Stimulated activated memory B cell treated with anti-CD40 and anti-IgM and Interleukin-4, amounts not matched to agents 10 μg/mL and 1 μg/mL and 100 μg/mL, for 72 hours (primary cell): ENCODE measurements at places on chromosomes 2 and 18.

- no peak for ATAC-seq
Observed at GRCh38 chr2:121489284-121489683, 41.4 kb upstream of the RNU4ATAC start.

DNA sequence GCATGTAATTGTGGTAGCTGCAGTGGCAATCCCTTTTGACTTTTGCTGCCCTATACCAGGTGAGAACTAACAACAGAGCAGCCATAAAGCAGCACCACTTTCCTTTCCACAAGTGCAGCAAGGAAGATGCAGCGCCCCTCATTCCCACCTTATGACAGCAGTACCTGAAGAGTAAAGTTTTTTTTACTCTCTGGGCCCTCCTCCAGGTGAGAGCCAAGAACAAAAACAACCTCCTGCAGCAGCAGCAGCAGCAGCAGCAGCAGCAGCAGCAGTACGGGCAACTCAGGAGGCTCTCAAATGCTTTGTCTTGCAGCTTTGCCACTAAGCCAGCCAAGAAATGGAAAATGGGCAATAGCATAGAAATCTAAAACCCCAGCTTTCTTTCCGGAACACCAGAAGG is 397.5 kb downstream of the FIGN start:
- no peak for ATAC-seq

DNA sequence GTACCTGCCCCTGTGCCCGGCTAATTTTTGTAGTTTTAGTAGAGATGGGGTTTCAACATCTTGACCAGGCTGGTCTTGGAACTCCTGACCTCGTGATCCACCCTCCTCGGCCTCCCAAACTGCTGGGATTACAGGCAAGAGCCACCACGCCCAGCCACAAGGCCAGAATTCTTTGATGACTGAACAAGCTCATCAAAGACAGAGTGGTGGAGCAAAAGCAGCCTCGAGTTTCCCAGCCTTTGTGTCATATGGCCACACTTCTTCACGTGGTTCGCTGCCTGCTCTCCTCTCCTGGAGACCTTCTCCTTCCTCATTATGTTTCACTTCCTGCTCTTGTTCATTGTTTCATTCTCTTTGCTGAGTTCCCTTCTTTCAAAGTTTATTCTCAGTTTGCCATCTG is 9.9 kb upstream of the NPC1 start:
- ATAC-seq, result no peak

- ATAC-seq, result peak; percentile 38
Observed at GRCh38 chr2:174699993-174700766, 64.1 kb downstream of the CHRNA1 start.

DNA sequence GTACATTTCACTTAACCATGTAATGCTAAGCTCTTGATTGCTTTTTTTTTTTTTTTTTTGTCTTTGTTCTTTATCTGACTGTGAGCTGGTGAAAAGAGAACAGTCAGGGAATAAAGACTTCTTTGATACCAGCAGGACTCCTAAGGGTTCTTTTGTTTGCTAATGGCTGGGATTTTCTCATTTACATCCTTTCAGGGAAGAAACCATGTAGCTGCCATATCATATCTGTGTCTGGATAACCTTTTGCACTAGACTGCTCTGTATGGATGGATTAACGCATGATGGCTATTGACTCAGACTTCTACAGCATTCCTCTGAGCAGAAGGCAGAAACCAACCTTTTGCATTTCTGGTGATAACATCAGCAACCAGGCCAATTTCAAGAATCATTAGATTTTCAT is 504.0 kb downstream of the LRRTM4 start:
- no peak for ATAC-seq

GRCh38 chr2:62461707-62462106 is 44.3 kb downstream of the TMEM17 start:
- no peak for ATAC-seq

- ATAC-seq, result no peak
Observed at GRCh38 chr2:112828251-112828691, 8.3 kb downstream of the IL1B start.

DNA sequence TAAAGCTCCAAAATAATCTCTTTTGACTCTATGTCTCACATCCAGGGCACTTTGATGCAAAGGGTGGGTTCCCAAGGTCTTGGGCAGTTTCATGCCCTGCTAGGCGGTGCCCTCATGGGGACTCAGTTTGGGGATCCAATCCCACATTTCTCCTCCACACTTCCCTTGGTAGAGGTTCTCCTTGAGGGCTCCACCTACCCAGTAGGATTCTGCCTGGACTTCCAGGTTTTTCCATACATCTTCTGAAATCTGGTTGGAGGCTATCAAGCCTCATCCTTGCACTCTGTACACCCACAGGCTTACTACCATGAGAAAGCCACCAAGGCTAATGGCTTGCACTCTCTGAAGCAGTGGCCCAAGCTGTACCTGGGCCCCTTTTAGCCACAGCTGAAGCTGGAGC is 49.8 kb upstream of the ERMN start:
- ATAC-seq, result no peak

DNA sequence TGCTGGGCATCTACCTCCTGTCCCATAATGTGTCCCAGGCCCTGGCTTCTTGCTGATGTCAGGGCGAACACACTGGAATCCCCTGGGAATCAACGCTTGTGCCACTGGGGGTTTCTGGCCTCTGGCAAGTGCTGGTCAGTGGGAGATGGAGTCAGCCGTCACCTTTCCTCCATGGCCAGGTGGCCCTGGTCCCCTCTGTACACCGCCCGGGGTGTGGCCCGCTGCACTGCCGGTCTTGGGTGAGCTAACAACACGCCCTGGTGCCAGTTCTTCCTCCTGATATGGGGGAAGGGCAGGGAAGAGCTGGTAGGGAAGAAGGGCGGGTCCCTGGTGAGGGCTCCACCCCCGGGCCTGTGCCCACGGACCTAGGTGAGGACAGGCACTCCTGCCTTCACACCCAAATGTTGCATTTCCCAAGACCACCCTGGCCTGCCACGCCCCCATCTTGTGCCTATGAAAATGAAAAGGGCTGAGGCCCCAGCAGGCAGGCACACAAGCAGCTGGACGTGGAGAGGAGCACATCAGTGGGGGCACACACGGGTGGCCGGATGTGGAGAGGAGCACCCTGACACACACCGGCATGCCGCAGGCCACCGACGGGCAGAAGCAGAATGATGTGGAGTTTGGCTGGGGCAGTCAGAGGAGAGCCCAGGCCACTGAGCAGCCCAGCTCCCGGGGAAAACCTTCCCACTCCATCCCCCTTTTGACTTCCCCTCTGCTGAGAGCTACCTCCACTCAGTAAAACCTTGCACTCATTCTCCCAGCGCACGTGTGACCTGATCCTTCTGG is 140.5 kb downstream of the ASB1 start:
- ATAC-seq, result no peak

DNA sequence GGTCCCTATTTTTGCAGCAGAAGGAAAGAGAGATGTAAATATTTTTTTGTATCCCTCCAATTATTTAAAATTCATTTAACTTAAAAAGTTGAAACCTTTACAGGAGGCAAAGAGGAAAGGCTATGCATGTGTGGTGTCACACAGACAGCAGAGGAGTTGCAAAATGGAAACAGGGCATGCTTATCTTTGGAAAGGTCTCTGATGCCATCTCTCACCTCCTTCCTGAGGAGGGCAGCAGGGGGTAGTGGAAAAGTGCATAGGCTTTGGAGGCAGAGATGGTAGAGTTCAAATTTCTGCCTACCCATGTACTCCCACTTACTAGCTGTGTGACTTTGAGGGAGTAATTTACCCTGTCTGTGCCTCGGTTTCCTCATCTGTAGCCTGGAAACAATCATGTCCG is 99.6 kb upstream of the MCFD2 start:
- ATAC-seq, result no peak

- no peak for ATAC-seq
Observed at GRCh38 chr2:81266106-81266505, 961.6 kb upstream of the LRRTM1 start.

- ATAC-seq, result no peak
Observed at GRCh38 chr18:13511961-13512577, 214.3 kb downstream of the FAM210A start.

DNA sequence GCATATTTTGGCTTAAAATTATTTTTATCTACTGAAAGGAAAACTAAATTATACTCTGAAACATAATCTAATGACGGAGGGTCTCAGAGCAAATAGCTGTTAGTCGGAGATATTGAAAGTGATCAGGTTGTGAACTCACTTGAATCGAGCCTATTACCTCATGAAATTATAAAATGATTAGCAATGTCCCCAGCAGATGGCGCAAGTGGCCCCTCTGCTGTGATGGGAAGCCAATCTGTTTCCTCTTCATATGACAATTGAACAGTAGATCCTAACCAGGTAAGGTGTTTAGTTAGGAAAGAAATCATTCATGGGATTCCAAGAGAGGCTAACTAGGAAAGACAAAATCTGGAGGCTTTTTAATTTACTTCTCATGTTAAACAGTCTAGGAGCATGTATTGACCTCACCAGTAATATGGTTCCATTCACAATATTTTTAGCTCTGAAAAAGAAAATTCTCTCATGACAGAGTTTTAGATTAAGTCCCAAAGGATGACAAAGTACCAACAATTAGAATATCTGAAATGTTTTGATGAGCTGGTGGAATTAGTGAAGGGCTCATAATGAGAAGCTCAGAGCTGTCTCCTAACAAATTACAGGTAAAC is 29.9 kb upstream of the MPPE1 start:
- peak; percentile 57 for ATAC-seq

GRCh38 chr2:200089040-200089755 is 133.8 kb downstream of the MAIP1 start:
- no peak for ATAC-seq

GRCh38 chr18:62693659-62694058 is 21.7 kb upstream of the PHLPP1 start:
- ATAC-seq, result no peak

- no peak for ATAC-seq
Observed at GRCh38 chr2:118697781-118698180, 149.7 kb downstream of the EN1 start.

GRCh38 chr18:9914584-9915290 is 921 bp downstream of the VAPA start:
- ATAC-seq, result peak; percentile 63

DNA sequence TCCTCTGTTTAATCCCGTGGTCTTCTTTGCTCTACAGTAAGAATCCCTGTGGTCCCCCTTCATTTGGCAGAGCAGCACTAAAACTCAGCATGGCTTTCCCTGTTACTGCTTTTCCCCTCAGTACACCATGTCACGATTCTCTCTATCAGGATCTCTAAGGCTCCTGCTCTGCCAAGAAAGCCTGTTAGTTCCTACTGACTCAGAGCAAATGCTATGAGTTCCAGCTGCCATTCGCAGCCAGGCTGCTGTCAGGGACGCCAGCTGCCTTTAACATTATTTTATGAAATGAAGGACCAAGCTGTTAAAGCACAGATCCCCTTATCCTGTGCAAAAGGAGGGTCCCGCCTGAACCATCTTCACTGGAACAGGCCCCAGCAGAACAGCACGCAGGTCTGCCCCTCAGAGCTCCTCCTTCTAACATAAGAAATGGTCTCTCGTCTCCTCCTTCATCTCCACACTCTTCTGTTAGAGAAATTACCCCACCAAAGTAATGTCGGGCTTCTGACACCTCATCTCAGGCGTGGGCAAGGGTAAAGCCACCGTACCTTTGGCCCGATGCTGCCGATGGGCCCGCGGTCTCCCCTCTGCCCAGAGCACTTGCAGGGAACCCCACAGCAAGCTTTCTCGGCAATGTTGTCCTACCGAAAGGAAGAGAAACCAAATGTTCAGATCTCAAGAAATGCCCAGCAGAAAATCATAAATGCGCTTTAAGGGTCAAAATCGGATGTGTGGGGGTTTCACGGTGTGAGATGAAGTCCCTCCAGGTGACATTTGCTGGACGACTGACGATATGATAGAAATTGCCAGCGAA is 52.6 kb downstream of the COL6A3 start:
- ATAC-seq, result no peak

DNA sequence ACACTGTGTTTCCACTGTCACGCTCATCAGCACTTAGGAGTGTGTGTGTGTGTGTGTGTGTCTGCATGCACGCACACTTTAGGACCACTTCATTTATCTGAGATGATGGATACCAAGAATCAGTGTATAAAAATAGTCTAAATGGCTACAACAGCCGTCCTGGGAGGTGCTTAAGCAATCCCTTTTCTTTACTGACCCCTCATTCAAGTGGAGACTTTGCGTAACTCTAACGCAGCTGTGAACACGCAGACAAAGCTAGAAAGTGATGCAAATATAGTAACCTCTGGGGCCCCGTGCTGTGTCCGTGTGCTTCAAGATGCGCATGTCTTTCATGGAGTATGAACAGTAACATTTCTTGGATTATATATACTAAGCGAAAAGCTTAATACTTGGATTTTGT is 40.4 kb upstream of the RBM44 start:
- no peak for ATAC-seq

GRCh38 chr2:121649149-121649595 is at the start of gene CLASP1:
CLASP1 (minus strand) TSS chr2:121649462; CDS start chr2:121605895, 43,567 bp downstream.
- ATAC-seq, result peak; percentile 71

- no peak for ATAC-seq
Observed at GRCh38 chr18:11649839-11650238, 39.2 kb upstream of the GNAL start.

GRCh38 chr2:208939852-208940251 is 484.0 kb upstream of the MAP2 start:
- ATAC-seq, result no peak

DNA sequence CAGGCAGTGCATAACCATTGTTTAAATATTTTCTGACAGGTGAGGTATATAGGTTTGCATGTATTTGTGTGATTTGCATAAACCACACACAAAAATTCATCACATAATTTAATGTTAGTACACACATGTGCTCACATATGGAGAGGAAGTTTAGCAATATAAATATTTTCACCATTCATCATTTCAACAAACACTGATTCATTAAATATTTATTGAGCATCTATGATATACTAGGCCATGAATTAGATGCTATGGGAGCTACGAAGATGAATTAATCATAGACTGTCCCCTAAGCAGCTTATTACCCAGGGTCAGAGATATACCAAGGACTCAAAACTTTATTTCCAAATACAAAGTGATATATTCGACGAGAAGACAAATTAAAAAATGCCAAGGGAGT is 311.6 kb upstream of the PIK3C3 start:
- no peak for ATAC-seq

- ATAC-seq, result no peak
Observed at GRCh38 chr2:195782156-195782555, 125.1 kb downstream of the SLC39A10 start.

- ATAC-seq, result no peak
Observed at GRCh38 chr2:21916934-21917522, 793.3 kb downstream of the TDRD15 start.

DNA sequence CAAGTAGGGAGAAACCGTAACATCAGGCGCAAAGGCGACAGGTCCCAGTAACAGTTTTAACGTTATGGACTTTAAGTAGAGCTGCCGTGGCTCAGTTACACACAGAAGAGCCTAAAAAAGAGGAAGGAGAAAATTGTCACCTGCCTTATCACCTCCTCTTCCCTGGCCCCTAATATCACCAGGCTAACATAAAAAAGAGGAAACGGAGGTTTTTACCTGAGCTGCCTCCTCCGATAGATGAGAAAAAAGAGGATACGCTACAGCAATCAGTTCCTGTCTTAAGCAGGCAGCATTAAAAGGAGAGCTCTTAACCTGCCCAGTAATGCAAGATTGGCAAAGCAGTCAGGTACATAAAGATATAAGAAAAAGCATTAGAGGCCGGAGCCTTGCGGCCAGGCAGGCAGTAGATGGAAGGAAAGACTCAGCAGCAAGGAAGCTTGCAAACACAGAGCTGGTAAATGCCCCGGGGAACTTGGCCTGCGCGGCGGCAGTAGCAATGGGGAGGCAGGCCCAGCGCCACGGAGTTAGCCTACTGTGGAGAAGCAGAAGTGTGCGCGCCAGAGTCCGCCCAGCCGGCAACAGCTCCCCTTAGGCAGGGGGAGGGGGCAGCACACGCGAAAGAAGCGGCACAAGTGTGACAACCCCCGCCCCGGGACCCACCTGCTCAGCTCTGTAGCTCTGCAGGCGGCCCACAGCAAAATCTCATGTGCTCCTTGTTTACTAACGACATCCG is 116.3 kb upstream of the SCN7A start:
- ATAC-seq, result peak; percentile 27
